ENCODE measurements at places on chromosomes 2 and 18. TPM values are rescaled to one million over a fixed set of nuclear protein-coding genes. Genes with fewer than 3 reads are reported as not detected.

The SERPINB12 gene
- total RNA-seq, result not detected

The ORMDL1 gene
- total RNA-seq, result 27.7 TPM

The SNORC gene
- total RNA-seq, result 1.0 TPM

The IL1F10 gene
- not detected for total RNA-seq

The SCYGR4 gene
- not detected for total RNA-seq

The GTF2A1L gene
- not detected for total RNA-seq

The RFTN2 gene
- 5.6 TPM for total RNA-seq

The NEU4 gene
- total RNA-seq, result not detected

The ACTG2 gene
- total RNA-seq, result 1.6 TPM

- no peak for DNase-seq
Observed at GRCh38 chr2:232931636-232932035, 61.6 kb downstream of the SNORC start.

DNA sequence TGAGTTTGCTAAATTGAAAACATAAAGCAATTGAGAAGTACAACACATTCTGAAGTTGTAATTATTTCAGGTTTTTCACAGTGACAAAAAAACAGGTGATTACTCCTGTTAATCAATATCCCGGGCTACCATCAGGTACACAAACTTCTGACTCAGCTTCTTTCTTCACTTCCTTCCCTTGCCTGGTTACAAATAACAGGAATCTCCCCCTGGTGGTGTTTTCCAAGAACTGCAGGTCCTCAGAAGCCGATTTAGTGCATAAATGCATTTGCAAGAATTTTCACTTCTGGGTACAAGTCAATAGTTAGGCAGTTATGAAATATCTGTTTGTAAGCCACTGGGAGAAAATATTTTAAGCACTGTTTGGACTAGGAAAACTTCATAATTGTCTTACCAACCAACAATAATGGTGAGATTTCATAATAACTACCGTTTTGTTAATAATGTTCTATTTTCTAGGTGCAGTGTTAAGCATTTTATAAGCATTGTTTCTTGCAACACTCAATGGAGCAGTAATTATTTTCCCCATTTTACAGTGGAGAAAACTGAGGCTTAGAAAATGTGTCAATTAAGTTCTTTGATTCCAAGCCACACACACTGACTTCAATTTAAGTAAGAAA lies 12.4 kb upstream of the GMCL1 start:
- peak; percentile 20 for DNase-seq

DNA sequence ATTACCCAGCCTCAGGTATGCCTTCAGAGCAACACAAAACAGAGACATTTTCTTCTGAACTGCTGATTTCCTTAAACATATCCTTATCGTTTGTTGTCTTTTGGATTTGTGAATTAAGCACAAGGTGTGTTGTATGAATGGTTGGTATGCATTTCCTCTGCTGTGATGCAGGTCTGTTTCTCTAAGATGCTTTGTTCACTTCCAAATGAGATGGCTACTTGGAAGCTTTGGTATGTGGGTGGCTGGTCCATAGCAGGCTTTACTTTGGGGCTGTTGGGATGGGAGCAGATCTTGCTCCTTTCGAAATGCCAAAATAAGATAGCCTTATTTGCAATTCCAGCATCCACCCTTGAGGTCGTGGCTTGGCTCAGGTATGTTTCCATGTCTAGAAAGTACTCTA lies 257.2 kb downstream of the INSIG2 start:
- no peak for DNase-seq

DNA sequence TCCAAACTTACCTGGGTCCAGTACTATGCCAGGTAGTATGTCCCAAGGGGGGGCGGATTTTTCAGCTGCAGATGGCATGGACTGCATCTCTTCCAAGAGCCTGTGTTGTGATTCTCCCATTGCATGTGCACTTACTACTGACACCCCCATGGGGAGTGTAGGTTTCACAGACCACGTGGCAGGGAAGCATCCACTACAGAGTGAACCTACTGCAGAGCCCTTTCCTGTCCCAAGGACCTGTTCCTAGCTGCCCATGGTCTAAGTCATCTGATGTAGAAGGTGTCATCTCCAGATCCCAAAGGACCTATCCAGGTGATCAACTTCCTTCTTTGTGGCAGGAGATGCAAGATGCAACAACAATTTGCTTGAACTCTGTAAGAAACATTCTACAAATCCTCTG lies 9.9 kb upstream of the SULT1C3 start:
- DNase-seq, result no peak

DNA sequence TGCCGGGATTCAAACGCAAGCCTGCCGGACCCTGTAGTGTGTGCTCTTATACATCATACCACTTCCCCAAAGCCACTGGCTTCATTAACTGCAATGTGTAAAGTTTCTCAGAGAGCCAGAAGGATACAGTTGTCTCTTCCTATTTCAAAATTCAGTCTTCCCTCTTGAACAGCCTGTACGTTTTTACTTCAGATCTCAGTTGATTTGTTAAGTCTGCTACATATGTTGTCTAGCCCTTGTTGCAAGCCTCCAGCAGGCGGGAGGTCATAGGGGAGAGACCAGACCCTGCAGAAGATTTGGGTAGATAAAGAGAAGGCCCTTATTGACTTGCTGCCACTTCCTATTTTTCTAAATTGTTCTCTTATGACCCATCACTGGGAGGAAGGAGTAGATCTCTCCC lies 56.2 kb downstream of the ARHGEF33 start:
- no peak for DNase-seq

- DNase-seq, result no peak
Observed at GRCh38 chr2:107305966-107306365, 420.0 kb upstream of the ST6GAL2 start.

GRCh38 chr2:155054712-155055111 lies 356.2 kb downstream of the KCNJ3 start:
- DNase-seq, result no peak

DNA sequence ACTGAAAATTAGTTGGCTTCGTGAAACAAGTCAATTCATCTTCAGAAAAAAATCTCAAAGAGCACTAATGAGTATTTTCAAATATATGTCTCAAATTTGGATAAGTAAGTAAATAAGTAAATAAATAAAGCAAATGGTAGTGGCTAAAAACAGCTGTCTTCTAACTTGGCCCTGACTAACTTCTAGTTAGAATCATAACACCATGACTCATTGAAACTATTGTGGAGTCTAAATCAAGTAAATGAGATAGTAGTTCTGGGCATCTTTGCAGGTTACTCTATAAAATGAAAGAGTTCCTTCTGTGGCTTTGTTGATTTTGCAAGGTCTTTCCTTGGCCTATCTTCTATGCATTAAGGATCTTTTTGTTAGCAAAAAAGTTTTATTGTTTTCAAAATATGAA lies 110.7 kb downstream of the SLC8A1 start:
- DNase-seq, result no peak

- DNase-seq, result no peak
Observed at GRCh38 chr2:40254611-40255010, 197.3 kb downstream of the SLC8A1 start.

GRCh38 chr2:237923481-237924163 lies 43.2 kb upstream of the UBE2F start:
- DNase-seq, result peak; percentile 78

DNA sequence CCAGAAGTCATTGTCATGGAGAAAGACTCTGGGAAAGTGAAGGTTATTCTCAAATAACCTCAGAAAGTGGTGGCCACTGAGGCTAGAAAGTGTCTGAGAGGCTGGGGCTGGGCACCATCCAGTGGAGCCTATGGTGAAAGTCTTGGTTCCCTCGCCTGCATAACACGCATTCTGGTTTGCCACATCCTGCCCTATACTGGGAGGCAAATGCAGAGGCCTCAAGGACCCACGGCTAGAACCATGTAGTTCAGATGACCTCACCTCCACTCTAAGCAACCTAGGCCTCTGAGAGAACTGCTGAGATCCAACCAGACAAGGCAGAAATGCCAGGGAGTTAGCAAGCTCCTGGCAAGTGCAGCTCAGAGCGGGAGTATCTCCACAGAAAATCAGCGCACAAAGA lies 5.1 kb downstream of the ITGB6 start:
- DNase-seq, result no peak

- no peak for DNase-seq
Observed at GRCh38 chr2:59236723-59237122, 995.6 kb upstream of the FANCL start.

DNA sequence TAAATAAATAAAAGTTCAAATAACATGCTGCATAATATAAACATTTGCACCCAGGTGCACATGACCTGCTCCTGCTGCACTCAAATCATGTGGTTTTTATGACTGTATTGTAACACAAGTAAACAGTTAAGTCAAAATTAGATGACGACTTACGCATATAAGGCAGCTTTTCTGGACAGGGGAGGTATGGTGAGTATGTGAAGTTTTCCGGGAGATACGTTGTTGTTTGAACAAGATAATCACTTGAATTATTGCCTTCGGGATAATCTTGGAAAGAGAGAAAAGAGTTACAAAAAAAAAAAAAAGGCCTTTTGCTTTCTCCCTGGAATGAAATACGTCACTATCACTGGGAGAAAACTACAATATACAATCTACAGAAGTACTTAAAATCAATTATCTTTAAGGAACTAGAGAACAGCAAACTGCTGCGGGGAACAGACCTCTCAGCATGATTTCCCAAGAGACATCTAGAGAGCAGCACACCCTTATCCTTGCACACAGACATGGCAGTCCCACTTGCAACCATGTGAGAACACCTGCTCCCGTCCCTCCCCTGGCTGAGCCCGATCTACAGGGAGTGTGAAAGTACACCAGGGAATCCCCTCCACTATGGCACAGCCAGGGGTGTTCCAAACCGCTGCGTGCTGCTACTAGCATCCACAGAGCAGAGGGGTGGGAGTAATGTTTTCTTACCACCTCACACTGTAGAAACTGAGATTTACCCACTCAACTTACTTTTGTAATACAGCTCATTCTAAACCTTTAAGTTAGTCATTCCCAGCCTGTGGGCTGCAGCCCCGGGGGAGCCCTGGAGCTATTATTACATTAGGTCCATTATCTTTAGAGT lies 26.3 kb downstream of the B4GALT6 start:
- DNase-seq, result no peak

GRCh38 chr2:136086253-136087016 lies 31.5 kb downstream of the CXCR4 start:
- no peak for DNase-seq

- no peak for DNase-seq
Observed at GRCh38 chr2:65885266-65885665, 452.9 kb upstream of the SPRED2 start.

DNA sequence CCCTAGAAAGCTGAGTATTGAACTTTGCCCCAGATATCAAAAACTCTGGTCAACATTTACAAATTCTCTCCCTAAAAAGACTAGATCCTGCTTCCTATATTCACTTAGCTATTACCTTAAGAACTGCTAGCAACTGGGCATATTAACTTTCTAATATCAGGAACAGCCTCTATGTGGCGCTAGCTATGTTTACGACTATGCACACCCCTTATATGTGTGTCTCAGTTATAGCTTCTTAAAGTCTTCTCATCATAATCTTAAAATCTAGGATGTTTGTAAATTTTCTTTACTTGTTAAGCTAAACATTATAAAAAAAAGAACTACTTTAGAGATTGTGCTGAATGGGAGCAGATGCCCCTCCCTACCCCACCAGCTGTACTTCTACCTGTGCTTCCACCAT lies 1.7 kb upstream of the STAMBP start:
- DNase-seq, result no peak

- DNase-seq, result no peak
Observed at GRCh38 chr18:21203126-21203525, 38.9 kb upstream of the GREB1L start.

- no peak for DNase-seq
Observed at GRCh38 chr2:186503827-186504606, 18.0 kb downstream of the ZC3H15 start.

DNA sequence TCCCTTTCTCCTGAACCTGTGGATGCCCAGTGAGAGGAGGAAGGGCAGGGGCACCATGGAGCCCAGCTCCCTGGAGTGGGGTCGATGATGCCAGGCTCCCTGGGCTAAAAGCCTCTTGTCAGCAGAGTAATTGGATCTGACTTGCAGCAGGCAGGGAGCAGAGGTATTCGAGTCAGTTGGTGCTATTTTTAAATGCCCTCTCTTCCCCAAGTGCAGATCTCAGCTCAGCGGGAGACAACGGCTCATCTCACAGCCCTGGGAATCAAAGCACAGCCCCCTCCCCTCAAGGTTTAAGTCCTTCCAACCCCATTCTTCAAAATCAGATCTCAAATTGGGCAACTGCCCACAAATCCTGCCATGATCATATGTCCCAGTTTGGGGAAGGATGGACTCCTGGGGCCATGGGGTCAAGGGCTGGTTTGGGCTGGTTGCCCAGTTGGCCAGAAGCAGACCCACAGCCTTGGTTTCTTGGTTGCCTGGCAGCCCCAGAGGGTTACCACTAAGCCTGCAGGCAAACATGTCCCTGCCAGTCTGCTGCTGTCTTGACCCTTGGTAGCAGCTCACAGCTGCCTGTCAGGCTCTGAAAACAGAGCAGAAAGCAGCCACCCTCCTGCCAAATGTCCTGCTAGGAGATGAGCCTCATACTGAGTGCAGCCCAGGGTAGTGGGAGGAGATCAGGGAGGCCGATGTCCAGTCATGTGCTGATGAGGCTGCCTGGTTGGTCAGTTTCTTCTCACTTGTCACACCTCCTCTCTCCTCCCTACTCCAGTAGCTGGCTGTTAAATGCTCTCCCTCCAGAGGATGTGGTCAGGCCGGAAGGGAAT lies 244.9 kb downstream of the LOXHD1 start:
- peak; percentile 39 for DNase-seq

DNA sequence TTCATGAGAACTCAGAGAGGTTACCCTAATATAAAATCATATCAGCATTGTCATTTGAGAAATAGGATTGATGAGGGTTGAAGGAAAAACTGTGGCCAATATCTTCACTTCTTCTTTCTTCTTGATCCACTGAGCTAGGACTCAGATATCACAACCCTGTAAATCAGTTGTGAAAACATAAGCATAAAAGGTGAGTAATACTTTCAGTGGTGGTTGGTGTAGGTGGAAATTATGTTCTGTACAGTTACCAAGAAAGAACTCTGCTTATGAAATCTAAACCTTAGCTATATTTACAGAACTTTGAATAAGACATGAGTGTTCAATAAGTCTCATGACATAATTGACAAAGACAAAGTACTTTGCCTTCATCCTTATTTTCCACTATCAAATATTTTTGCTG lies 56.3 kb downstream of the PAX3 start:
- no peak for DNase-seq
